ENCODE measurements at places on chromosomes 13 and 19. TPM values are rescaled to one million over a fixed set of nuclear protein-coding genes. Genes with fewer than 3 reads are reported as not detected.

FBXO27 gene
- total RNA-seq: 8.9 TPM

KLK7 gene
- not detected for total RNA-seq

MEDAG gene
- total RNA-seq: not detected

RDH8 gene
- not detected for total RNA-seq

GPR12 gene
- not detected for total RNA-seq

PRR22 gene
- total RNA-seq: 9.3 TPM

GARRE1 gene
- total RNA-seq: 12.8 TPM

AZU1 gene
- 1.7 TPM for total RNA-seq

C19orf85 gene
- total RNA-seq: not detected

KIR2DL1 gene
- total RNA-seq: not detected

ZNF559 gene
- 7.4 TPM for total RNA-seq

VSTM1 gene
- not detected for total RNA-seq

All from K562 (cell line).